NCI-H1694 treated with DMSO at 0.1 percent for 48 hours (cell line): ENCODE measurements at places on chromosomes 5 and 9.
A peak's percentile ranks its signal among the peaks of the same experiment; 100 is the strongest.

GRCh38 chr5:136109453-136110135, 23.1 kb upstream of the SMAD5 start:
- no peak for DNase-seq

DNA sequence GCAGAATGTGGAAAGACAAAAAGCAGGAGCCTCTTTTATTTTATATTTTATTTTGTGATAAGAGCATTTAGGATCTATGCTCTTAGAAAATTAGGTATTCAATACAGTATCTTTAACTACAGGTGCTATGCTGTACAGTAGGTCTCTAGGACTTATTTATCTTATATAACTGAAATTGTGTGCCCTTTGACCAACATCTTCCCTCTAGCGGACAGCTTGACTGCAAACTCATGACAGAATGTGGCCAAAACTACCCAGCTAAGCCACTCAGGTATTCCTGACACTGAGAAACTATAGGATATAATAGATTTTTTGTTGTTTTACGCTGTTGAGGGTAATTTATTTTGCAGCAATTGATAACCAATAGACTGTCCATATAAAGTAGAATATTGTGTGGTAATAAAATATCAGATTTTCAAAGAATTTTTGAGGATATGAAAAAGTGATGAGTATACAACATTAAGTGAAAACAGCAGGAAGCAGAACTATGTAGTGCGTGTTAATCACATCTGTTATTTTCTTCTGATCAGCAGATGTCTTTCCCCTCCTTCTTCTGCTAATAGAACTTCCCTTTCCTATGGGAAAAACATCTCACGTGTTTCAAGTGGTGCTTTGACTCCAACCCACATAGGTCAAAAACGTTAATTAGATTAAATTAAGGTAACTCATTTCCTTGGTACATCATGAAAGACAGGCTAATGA, 69.9 kb upstream of the SELENOP start:
- DNase-seq, result no peak

DNA sequence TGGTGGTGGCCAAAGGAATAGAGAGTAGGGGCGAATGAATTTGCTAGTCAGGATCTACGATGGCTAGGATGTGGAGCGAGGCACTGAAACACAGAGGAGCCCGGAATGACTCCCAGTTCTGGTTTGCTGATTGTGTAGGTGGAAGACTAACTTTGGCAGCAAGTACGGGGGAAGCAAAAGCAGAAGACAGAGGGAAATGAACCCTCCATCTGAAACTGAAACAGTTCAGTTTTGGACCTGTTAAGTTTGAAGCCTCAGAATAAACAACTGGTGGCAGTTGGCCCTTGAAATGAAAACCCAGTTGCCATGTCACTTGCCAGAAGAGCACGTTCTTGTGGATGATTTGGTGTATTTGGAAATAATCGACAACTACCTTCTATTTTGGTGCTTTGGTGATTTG, 15.4 kb upstream of the SMIM15 start:
- DNase-seq, result no peak

DNA sequence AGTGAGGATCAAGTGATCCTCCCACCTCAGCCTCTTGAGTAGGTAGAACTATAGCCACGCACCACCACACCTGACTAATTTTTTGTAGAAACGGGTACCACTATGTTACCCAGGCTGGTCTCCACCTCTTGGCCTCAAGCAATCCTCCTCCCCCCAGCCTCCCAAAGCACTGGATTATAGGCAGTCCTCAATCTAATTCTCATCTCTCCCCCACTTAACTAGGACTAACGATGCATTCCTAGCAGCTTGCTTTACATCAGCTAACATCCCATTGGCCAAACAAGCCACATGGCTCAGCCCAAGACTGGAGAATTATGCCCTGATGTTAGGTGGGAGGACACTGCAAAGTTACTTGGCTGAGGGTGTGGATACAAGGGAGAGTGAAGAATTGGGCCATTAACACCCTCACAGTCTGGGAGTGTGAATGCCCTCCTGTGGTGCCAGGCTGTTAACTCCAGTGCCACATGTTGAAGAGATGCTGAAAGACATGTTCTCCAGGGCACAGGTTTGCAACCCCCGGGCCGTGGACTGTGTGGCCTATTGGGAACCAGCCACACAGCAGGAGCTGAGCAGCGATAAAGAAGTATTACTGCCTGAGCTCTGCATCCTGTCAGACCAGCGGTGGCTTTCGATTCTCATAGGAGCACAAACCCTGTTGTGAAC, 5.3 kb upstream of the ZNF367 start:
- no peak for DNase-seq

DNA sequence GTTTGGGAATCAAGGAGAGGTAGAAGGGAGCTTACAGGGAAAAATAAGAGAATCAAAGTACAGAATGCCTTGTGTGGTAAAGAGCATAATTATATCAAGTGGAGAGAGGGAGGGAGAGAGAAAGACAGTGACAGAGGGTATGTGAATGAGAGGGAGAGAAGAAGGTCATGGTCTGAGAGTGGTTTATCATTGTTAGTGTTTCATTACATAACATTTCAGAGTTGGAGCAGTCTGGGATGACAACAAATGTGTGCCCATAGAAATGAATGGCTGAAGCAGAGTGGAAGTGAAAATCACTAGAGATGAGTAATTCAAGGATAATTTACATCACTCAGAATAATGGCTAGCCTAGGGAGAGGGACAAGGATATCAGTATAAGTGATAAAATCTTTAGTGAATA, 799.2 kb downstream of the TLE1 start:
- no peak for DNase-seq

DNA sequence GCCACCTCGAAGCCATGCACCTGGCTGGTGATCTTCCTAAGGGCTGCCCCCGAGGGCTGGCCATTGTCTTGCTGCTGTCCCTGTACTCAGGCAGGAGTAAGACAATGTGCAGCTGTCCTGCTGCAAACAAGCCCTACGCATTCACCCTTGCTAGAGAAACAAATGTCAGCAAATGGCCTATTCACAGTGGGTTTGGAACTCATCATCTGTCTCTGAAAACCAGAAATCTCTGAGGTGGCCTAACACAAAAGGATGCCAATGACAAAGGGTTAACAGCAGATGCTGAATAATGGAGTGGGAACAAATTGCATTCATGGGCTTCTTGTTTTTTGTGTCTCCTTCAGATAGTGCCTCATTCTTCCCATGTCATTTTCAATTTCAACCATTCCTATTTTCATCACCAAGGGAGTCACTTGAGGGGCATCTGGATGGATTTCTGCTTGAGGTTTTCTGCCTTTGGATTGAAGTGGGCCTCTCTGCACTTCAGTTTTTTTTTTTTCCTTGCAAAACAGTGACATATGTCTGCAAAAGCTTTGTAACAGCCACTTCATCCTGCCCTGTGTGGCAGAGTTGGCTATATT, 261.6 kb upstream of the VLDLR start:
- peak; percentile 84 for DNase-seq

DNA sequence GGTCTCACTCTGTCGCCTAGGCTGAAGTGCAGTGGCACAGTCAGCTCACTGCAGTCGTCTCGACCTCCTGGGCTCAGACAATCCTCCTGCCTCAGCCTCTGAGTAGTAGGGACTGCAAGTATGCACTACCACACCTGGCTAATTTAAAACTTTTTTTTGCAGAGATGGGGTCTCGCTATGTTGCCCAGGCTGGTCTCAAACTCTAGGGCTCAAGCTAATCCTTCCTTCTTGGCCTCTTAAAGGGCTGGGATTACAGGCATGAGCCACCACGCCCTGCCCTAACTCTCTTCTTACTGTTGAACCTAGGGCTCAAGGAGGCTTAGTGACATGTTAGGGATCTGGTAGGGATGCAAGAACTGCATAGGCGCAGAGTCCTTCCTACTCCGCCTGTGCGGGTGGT, 65.3 kb downstream of the SNX30 start:
- no peak for DNase-seq

DNA sequence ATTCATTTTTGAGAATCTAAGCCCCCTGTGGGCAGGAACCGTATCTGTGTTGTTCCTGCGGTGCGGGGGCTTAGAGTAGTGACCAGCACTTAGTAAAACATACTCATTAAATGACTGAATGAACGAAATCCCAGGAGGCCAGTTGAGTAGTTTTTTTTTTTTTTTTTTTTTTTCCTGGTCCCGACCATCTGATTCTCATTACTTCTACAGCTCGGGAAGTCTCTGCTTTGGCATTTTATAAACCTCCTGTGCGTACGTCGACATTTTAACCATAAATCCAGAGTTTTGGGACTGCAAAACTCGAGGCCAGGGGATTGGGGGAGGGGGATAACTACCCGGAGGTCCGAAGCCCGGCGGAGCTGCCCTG, 31.5 kb upstream of the SPRY4 start:
- no peak for DNase-seq

DNA sequence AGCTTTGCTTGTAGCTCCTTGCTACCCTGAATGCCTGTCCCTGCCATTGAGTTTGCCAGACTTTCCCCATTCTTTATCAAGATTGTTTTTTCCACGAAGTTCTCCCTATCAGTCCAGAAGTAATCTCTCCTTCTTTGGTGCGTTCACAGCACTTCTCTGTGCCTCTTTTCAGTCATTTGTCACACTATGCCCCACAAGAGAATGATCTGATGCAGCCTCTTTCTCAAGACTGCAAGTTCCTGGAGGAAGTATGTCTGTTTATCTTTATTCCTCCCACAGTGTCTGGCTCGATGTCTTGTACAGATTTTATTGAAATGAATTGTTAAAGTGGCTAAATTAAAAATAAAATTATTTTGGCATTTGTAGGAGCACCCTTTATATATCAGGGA, 99.3 kb downstream of the CCDC192 start:
- DNase-seq, result no peak

DNA sequence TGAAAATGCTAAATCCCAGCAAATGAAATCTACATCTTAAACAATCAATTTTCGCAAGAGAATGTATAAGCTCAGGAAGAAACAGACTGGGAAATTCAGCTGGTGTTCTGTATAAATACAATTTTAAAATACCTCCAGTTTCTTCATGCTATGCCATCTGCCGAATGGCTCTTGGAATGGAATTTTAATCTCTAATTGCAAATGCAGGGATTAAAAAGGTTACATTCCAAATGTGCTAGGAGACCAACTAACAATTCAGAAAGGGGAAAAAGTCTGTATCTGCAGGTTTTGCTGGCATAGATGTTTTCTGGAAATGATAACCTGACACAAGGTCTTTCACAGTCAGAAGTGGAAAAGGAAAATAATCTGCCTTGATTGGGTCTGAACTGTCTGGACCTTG, 379.7 kb downstream of the MAT2B start:
- no peak for DNase-seq

DNA sequence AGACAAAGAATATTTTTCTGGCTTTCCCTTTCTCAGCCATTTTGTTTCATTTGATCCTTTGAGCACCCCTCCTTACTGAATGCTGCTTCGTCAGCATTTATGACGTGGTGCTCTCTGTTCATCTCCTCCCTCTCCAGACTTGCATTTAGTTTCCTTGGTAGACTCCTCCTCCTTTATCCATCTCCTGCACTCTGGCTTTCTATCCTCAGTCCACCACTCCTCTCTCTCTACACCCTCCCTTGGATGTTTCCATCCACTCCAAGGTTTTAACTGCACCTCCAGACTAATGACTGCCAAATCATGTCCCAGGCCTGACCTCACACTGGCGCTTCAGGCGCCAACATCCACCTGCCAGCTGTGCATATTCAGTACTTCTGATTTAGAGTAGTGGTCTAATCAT, 245.4 kb downstream of the RAB3C start:
- DNase-seq, result no peak

DNA sequence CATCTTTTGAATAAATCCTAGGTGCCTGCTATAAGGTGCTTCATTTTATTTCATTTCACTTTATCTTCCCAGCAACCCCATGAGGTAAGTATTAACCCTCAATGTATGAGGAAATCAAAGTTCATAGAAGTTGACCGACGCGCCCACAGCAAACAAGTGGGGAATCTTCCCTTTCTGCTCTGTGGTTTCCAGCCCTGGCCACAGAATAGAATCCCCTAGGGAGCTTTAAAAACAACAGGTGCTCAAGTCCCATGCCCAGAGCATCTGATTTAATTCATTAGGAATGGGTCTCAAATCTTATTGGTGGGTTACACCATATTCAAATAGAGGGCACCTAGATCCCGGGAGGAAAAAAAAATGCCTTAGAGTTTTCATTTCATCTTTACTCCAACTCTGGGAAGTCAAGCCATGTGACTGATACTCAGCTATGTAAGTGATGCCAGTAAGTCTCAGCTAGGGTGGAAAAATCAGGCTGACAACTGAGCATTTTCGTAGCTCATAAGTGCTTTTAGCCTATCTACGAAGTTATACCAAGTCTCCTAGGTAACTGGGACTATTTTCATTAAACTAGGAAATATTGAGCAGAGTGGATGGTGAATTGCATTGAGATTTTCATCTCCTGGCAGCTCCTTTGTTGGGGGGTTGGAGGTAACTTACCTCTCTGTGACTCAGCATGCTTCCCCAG, 353.4 kb upstream of the SLC30A5 start:
- no peak for DNase-seq

DNA sequence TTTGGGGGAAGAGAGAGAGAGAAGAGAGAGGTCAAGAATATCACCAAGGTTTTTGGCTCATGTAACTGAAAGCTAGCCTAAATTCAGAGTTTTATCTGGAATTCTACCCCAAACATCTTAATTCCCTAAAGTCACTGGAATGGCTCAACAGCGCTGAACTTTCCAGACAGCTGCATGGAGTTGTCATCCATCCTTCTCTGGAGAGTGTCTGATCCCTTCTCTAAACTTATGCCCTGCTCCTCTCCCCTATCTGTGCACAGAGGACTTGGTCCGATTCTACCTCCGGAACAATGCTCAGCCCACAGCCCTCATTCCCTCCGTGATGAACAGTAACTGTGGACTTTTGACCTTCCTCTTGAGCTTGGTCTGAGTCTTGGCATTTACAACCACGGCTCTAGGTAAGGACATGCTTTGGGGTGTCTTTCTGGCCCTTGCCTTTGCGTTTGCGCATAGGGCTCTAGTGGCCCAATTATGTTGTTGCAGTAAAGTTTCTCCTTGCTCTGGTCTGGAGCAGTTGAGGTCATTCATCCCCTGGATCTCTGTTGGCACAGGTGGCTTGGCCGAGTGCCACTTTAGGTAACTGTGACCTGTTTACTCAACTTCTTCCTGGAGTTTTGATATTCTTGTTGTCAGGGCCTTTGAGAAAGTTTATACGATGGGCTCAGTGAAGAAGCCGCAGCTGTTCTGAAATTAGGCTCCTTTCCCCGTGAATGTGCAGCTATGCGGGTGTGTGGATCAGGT, 18.3 kb upstream of the CD180 start:
- no peak for DNase-seq

DNA sequence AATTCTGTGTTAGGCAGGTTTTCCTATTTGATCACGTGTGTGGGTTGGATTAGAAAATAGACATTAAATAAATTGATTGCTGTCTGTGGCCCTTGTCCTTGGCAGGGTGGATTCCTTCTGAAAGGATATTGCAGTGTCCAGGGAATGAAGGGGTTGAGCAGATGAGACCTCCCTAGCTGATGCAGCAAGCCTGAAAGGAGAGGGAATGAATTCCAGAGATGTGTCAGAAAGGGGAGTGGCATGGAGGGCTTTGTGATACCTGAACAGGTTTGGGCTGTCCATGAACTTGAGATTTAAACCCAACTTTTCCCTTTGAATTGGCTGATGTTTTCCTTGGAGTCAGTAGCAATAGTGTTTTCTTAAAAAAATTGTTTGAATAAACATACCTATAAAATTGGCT, 66.8 kb downstream of the ADCY2 start:
- DNase-seq, result no peak

GRCh38 chr5:160602744-160603143, 181.1 kb downstream of the PTTG1 start:
- DNase-seq, result no peak

GRCh38 chr9:112570671-112571167, 84.1 kb downstream of the KIAA1958 start:
- DNase-seq, result no peak
